ENCODE measurements at places on chromosomes 11 and 22. TPM values are rescaled to one million over a fixed set of nuclear protein-coding genes. Genes with fewer than 3 reads are reported as not detected.

- DNase-seq, result peak; percentile 12
These were observed 2.9 kb upstream of the ABCC8 start for GRCh38 chr11:17479284-17480214.

The OPCML gene
- total RNA-seq, result not detected

DNA sequence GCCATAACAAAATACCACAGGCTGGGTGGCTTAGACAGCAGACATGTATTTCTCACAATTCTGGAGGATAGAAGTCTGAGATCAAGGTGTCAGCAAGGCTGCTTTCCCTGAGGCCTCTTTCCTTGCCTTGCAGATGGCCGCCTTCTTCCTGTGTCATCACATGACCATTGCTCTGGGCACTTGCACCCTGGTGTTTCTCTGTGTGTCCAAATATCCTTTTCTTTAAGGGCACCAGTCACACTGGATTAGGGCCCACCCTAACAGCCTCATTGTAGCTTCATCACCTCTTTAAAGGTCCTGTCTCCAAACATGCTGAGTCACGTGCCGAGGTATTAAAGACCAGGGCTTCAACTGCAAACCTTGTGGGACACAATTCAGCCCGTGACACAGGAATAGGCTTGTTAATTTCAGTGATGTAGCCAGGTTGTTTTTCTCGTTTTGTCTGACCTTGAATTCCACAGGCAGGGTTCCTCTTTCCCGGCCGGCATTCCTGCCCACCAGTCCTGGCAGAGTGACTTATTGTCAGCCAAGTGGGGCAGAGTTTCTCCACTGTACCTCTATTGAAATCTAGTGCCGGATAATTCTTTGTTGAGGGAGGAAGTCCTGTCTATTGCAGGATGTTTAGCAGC lies 100.1 kb downstream of the KCNQ1OT1 start:
- DNase-seq, result no peak

GRCh38 chr11:703506-703905 lies 2.5 kb upstream of the EPS8L2 start:
- no peak for DNase-seq

DNA sequence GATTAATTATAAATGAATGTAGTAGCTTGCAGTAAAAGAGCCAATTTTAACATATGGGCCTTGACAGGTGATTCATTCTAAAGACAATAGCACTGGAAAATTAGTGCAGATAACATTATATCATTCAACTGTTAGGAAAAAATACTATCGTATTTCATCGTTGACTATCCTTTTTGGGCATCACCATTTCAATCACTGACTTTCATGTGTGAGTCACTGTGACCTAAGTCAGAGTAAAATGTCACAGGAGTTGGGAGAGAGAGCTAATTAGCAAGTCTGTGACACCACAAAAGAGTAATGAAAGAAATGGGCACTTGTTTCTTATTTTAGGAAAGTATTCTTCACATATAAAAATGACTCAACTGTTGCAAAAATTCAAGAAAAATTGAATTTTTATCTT lies 253.8 kb upstream of the CNTN5 start:
- DNase-seq, result no peak

DNA sequence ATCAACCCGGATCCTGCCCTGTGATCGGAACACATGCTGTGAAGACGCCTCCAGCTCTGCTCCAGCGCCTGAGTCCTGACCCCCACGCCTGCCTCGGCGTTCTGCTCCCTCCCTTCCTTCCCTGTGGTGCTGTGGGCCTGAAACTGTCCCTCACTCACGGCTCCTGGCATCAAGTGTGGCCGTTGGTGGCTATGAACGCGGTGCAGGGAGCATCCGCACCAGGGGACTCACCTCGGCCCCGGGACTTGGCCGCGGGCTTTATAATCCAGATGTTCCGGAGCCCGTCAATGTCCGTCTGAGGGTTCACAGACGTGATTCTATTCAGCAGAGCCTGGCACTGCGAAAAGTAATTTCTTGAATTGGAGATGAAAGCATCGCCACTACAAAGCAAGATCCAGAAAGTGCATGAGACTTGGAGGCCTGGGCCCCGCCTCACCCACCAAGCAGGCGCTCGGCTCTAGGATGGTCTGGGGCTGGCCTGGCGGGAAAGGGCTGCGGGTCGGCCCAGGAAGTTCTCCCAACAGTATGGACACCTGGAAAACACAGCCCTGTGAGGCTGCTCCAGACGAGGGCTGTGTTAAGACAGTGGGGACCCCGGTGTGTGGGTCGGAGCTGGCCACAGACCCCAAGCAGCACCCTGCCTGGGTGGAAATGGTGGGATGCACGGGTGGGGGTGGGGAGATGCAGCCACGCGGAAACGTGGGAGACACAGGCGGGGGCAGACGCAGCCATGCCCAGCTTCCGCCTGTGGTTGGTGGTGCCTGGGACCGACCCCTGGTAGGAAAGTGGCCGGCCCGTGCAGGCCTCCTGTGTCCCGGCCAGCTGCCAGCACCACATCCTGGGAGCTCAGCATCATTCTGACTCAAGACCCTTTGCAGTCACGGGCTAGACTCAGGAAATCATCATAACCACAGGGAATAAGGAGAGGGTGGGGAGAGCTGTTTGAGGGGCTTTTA lies 21.8 kb upstream of the IL17REL start:
- DNase-seq, result no peak

DNA sequence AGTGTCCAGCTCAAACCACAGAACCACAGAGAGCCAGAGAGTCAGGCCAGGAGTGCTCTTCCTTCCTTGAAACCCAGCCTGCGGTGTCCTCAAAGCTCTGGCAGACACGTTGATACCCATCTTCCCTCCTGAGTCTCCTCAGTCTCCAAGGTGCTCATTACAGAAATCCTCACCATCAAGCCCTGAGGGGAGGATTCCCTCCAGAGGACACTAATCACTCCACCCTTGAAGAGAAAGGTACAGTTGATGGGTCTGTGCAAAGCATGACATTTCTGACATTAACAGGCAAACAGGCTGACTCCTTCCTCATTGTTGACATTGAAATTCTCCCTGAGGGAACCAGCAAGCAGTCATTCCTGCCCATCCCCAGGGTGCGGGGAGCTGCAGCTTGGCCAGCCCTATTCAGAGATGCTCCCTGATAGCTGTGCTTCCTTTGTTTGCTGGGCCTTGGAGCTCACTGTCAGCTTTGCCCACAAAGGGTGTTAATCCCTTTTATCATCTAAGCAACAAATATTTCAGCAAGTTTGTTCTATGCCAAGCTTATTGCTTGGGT lies 101.7 kb upstream of the CSNK2A3 start:
- no peak for DNase-seq

- DNase-seq, result peak; percentile 44
These were observed 405.7 kb downstream of the BUD13 start for GRCh38 chr11:116366980-116367645.

GRCh38 chr11:2713094-2713493 lies 13.3 kb upstream of the KCNQ1OT1 start:
- DNase-seq, result no peak

DNA sequence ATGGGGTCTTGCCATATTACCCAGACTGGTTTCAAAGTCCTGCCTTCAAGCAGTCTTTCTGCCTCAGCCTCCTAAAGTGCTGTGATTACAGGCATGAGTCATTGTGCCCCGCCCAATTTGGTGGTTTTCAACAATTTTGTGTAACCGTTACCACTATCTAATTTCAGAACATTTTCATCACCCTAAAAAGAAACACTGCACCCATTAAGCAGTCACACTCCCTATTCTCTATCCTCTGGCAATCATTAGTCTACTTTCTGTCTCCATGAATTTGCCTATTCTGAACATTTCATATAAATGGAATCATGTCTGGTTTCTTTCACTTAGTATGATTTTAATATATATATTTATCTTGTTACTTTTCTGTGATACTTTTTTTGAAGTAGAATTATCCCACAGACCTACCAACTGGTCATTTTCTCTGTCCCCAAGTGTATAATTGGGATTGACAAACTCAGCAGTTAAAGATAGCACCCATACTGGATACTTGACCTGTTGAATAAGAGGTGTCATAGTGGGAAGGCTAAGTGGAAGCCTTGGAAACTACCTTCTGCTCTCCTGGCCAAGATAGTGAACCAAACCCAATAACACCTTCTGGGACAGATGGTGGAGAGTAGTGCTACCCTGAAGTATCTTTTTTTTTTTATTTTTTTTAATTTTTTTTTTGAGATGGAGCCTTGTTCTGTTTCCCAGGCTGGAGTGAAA lies 64.8 kb downstream of the STIM1 start:
- DNase-seq, result peak; percentile 41

- no peak for DNase-seq
These were observed 27.7 kb downstream of the LRRC74B start for GRCh38 chr22:21073482-21073881.

GRCh38 chr11:62805961-62806441 lies 761 bp upstream of the NXF1 start:
- DNase-seq, result no peak

- DNase-seq, result peak; percentile 92
These were observed 2.2 kb downstream of the TNKS1BP1 start for GRCh38 chr11:57322256-57323166.

The OAF gene
- total RNA-seq, result 45.6 TPM

The CCDC188 gene
- total RNA-seq, result not detected

GRCh38 chr11:115769891-115770290 lies 265.7 kb upstream of the CADM1 start:
- DNase-seq, result no peak

GRCh38 chr11:101115671-101116160 lies 13.9 kb downstream of the PGR start:
- no peak for DNase-seq

DNA sequence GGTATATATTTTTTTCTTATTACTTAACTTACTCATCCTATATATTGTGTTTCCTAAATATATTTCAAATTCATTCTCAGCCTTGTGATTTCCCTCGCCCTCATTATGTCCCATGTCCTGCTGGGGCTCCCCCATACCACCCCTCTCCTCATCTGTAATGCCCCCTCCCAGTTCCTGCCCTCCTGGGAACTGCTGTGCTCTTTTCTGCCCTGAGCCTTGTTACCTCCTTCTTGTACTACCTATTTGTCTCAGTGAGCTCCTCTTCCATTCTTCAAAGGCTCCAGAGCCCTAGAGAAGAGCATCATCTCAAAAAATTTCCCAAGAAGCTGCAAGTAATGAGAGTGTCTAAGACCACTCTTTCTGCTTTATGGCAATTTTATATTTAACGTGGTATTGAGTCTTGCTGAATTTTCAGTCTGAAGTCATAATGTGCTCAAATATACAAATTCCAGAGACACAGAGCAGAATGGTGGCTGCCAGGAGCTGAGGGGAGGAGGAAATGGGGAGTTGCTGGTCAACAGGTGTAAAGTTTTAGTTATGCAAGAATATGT lies 66.5 kb upstream of the TOP3B start:
- DNase-seq, result no peak

DNA sequence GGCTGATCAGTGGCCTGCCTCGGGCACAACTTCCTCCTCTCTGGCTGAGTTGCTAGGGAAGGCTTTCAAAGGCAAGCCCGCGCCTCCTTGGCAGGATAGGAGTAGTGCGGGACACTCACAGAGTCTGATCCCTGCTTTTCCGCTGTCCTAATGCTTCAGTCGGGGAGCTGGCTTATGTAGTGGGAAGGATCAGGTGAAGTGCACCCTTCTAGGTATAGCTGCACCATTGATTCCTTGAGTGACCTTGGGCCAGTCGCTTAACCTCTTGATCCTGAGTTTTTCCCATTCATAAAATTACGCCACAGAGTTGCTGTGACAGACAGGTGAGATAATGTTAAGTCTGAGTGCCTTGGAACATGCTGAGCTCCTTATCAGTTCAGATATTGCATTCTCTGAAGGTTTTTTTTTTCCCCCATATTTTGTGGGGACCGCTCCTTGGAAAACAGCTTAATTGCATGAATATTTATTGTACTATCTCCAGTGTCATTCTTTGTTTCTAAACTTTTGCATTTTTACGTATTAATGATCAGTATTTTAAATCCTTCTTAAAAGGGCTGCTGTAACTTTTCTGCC lies 961 bp downstream of the IPO7 start:
- DNase-seq, result no peak

DNA sequence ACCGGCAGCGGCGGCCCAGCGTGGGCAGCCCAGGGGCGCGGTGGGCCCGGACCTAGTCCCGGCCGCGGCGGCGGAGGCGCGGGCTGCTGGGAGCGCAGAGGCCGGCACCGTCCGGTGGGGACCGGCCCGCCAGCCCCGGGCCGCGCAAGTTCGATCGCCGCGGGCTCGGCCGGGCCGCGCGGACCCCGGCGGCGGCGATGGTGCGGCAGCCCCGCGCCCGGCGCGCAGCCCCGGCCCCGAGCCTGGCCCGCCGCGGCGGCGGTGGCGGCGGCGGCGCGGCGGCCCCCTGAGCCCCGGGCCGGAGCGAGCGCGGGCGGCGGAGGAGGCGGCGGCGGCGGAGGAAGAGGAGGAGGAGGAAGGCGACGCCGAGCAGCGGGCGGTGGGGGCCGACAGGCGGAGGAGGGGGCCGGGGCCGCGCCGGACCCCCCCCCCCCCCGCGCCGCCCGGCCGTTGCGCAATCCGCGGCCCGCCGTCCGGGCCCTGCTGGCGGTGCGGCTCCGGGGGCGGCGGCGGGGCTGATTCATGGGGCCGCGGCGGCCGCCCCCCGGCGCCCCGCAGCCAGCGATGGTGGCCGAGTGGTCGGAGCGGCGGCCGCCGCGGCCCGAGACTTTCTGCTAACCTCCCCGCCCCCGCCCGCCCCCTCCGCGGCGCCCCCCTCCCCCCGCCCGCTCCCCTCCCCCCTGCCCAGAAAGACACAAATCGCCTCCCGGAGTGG lies 1251.9 kb downstream of the BRD1 start:
- DNase-seq, result no peak

- DNase-seq, result peak; percentile 49
These were observed 263 bp downstream of the EHD1 start for GRCh38 chr11:64878223-64878493.

The PANX3 gene
- total RNA-seq, result not detected

- DNase-seq, result peak; percentile 55
These were observed 64.9 kb upstream of the PAX6 start for GRCh38 chr11:31875866-31876560.

The GGT1 gene
- total RNA-seq, result 10.2 TPM

GRCh38 chr11:121112498-121113455 lies 11.7 kb downstream of the TECTA start:
- DNase-seq, result peak; percentile 52

Measured in PC-9 (cell line).